ENCODE measurements at places on chromosomes 13 and 19. TPM values are rescaled to one million over a fixed set of nuclear protein-coding genes. Genes with fewer than 3 reads are reported as not detected.

- no peak for DNase-seq
- H3K27ac ChIP-seq, result no peak overlapping the region
- H3K4me1 ChIP-seq, result peaks cover 3% of the 10 kb centered on the region
- H3K4me3 ChIP-seq, result no peak overlapping the region
Measured at GRCh38 chr19:14575428-14575980, 3.6 kb upstream of the NDUFB7 start.

DNA sequence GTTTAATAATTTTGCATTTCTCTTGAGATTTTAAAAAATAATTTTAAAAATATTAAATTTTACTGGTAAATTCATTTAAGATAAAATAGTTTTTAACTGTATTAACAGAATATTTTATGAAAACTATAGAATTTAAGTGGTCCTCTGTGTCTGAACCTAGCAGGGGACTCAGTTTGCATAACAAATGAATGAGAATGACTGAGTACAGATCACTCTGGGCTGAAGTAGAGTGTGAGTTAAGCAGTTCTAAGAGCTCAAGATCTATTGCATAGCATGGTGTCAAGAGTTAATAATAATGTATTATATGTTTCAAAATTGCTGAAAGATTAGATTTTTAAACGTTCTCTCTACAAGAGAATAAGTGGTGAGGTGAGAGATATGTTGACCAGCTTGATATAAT is 348.3 kb upstream of the SLITRK1 start:
- H3K36me3 ChIP-seq, result no peaks in the 10 kb centered on the region
- H3K4me3 ChIP-seq, result no peak overlapping the region
- no peak overlapping the region for H3K27ac ChIP-seq
- H3K4me1 ChIP-seq, result no peaks in the 10 kb centered on the region
- H3K27me3 ChIP-seq, result no peaks in the 10 kb centered on the region

GRCh38 chr13:72025836-72026235 is 158.8 kb upstream of the DACH1 start:
- no peaks in the 10 kb centered on the region for H3K36me3 ChIP-seq
- H3K27me3 ChIP-seq, result no peaks in the 10 kb centered on the region
- H3K27ac ChIP-seq, result no peak overlapping the region
- H3K4me1 ChIP-seq, result no peaks in the 10 kb centered on the region
- H3K4me3 ChIP-seq, result no peak overlapping the region
- no peak for DNase-seq

GRCh38 chr13:99990126-99990977 is 8.8 kb downstream of the ZIC2 start:
- peaks cover 83% of the 10 kb centered on the region for H3K27me3 ChIP-seq
- no peaks in the 10 kb centered on the region for H3K36me3 ChIP-seq
- no peak for DNase-seq
- no peak overlapping the region for H3K27ac ChIP-seq
- no peak overlapping the region for H3K4me3 ChIP-seq
- no peaks in the 10 kb centered on the region for H3K4me1 ChIP-seq

DNA sequence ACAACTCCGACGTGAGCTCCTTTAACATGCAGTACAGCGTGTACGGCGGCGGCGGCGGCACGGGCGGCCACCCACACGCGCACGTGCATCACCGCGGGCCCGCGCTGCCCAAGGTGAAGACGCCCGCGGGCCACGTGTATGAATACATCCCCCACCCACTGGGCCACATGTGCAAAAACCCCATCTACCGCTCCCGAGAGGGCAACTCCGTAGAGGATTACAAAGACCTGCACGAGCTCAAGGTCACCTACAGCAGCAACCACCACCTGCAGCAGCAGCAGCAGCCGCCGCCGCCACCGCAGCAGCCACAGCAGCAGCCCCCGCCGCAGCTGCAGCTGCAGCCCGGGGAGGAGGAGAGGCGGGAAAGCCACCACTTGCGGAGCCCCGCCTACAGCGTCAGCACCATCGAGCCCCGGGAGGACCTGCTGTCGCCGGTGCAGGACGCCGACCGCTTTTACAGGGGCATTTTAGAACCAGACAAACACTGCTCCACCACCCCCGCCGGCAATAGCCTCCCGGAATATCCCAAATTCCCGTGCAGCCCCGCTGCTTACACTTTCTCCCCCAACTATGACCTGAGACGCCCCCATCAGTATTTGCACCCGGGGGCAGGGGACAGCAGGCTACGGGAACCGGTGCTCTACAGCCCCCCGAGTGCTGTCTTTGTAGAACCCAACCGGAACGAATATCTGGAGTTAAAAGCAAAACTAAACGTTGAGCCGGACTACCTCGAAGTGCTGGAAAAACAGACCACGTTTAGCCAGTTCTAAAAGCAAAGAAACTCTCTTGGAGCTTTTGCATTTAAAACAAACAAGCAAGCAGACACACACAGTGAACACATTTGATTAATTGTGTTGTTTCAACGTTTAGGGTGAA is 6.6 kb downstream of the SLITRK5 start:
- H3K4me3 ChIP-seq, result peak overlapping the region; percentile 27
- no peak for DNase-seq
- no peaks in the 10 kb centered on the region for H3K4me1 ChIP-seq
- no peaks in the 10 kb centered on the region for H3K36me3 ChIP-seq

DNA sequence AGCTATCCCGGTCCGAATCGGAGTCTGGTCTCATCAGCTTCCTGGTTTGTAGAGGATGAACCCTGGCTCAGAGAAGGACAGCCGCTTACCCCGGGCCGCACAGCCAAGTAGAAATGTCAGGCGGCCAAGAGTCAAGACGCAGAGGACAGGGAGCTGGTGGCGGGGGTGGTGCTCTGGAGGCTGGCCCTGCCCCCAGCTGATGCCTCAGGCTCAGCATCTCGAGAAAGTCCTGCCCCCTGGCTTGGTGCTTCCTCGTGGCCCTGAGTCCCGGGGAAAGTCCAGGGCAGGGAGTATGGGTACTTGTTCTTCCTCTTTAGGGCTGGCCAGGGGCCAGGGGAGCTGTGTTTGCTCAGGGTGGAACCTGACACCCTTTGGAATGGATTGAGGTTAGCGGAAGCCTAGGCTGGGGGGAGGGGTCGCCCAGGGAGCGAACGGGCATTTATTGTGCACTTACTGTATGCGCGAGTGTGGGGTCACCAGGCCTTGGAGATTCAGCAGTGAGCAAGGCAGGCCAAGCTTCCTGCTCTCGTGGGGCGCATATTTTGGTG is 2.2 kb downstream of the TJP3 start:
- H3K4me3 ChIP-seq, result peak overlapping the region; percentile 71
- H3K27me3 ChIP-seq, result peaks cover 1% of the 10 kb centered on the region
- peak overlapping the region; percentile 94 for H3K27ac ChIP-seq
- H3K4me1 ChIP-seq, result no peaks in the 10 kb centered on the region

- DNase-seq, result no peak
- no peaks in the 10 kb centered on the region for H3K36me3 ChIP-seq
- H3K27ac ChIP-seq, result no peak overlapping the region
- H3K4me1 ChIP-seq, result peaks cover 2% of the 10 kb centered on the region
- H3K27me3 ChIP-seq, result no peaks in the 10 kb centered on the region
Measured at GRCh38 chr19:38278751-38279150, 14.4 kb downstream of the SPINT2 start.

- H3K4me1 ChIP-seq, result no peaks in the 10 kb centered on the region
- no peak overlapping the region for H3K27ac ChIP-seq
- H3K27me3 ChIP-seq, result no peaks in the 10 kb centered on the region
- H3K36me3 ChIP-seq, result no peaks in the 10 kb centered on the region
Measured at GRCh38 chr13:21324803-21325202, 134.3 kb downstream of the ZDHHC20 start.

- no peaks in the 10 kb centered on the region for H3K36me3 ChIP-seq
- no peaks in the 10 kb centered on the region for H3K27me3 ChIP-seq
- peak overlapping the region; percentile 95 for H3K4me3 ChIP-seq
- DNase-seq, result no peak
- no peaks in the 10 kb centered on the region for H3K4me1 ChIP-seq
Measured at GRCh38 chr13:39655041-39655568, 357 bp upstream of the COG6 start.

DNA sequence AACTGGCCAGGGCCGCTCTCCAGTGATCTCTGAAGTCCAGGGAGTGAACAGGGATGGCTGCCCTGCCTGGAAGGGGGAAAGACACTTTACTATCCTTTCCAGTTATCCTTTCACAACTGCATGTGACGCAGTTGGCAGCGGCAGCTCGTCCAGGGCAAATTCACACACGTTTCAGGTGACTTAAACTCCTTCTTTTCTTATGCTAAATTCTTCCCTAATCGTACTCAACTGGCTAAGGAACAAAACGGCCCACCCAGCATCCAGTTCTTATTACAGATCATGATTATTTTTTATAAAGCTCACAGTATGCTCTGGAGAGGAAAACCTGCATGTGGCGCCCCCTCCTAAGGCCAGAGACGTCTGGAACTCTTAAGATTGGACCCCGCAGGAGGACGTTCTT is 767.1 kb downstream of the UQCRFS1 start:
- H3K4me3 ChIP-seq, result no peak overlapping the region
- DNase-seq, result no peak
- no peaks in the 10 kb centered on the region for H3K27me3 ChIP-seq
- H3K27ac ChIP-seq, result no peak overlapping the region
- H3K4me1 ChIP-seq, result no peaks in the 10 kb centered on the region

DNA sequence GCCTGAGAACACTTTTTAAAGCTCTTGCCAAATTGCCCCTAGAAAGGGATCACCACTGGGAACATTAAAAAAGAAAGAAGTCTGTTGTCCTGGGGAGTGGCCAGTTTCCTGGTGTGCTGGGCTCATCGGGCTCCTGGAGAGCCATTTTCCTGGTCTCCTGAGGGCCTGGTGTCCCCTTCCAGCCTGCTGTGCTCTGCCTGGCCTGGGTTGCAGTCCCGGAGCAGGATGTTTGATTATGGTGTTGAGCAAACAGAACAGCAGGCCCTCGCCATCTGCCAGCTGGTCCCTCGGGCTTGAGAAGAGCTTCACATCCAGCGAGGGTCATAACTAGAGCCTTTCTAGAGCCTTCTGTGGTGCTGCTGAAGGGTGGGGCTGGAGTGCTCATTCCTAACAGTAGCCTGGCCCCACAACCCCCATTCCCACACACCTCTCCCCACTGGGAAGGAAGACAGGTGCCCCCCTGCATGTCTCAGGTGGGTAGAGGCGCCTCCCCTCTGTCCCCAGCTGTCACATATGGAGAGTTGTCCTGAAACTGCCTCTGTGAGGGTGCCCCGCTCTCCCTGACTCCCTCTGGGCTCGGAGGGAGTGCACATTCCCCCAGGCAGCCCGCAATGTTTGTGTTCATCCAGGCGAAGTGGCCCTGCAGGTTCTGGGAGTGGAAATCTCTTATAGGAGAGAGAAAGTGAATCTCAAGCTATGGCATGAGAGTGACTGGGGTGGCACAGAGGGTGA is 151.1 kb downstream of the SIPA1L3 start:
- peak; percentile 65 for DNase-seq
- H3K4me3 ChIP-seq, result no peak overlapping the region
- H3K4me1 ChIP-seq, result no peaks in the 10 kb centered on the region
- no peaks in the 10 kb centered on the region for H3K27me3 ChIP-seq
- H3K36me3 ChIP-seq, result no peaks in the 10 kb centered on the region

CAPN12 gene
- 46.2 TPM for polyA plus RNA-seq

FGF9 gene
- polyA plus RNA-seq, result 15.2 TPM

GPC6 gene
- polyA plus RNA-seq, result 45.0 TPM

CPB2 gene
- not detected for polyA plus RNA-seq

KLF2 gene
- polyA plus RNA-seq, result 1.1 TPM

CCDC8 gene
- polyA plus RNA-seq, result not detected

FKBP8 gene
- polyA plus RNA-seq, result 189 TPM

BCL2L12 gene
- polyA plus RNA-seq, result 36.6 TPM

OR7C1 gene
- polyA plus RNA-seq, result not detected

SIGLEC9 gene
- 0.81 TPM for polyA plus RNA-seq

All from small intestine (tissue), 16 donors.